A172 (cell line): ENCODE measurements at places on chromosomes 5 and 9. TPM values are rescaled to one million over a fixed set of nuclear protein-coding genes. Genes with fewer than 3 reads are reported as not detected.

Gene TEX48
- not detected in 2 replicates for total RNA-seq

Gene SCGB3A2
- not detected in 2 replicates for total RNA-seq

Gene ACSL6
- 0.07 and 0.24 TPM in 2 replicates for total RNA-seq

Gene ZNF883
- total RNA-seq: not detected in 2 replicates

Gene HAVCR2
- total RNA-seq: not detected in 2 replicates

Gene PRXL2C
- 37.4 and 38.4 TPM in 2 replicates for total RNA-seq

Gene PGM5
- not detected in 2 replicates for total RNA-seq

Gene C5orf63
- total RNA-seq: 1.4 and 1.6 TPM in 2 replicates

Gene ROR2
- total RNA-seq: 0.36 TPM in 1 of 2 replicates, not detected in the other

Gene ISOC1
- 32.0 and 40.8 TPM in 2 replicates for total RNA-seq

Gene ARSB
- total RNA-seq: 13.4 and 14.4 TPM in 2 replicates

Gene PCDHA9
- 0.07 TPM in 1 of 2 replicates, not detected in the other for total RNA-seq

Gene TCF7
- total RNA-seq: 3.8 and 4.8 TPM in 2 replicates

Gene HMMR
- 87.2 and 94.1 TPM in 2 replicates for total RNA-seq

Gene EDIL3
- 56.5 and 75.7 TPM in 2 replicates for total RNA-seq

Gene DAPK1
- total RNA-seq: 17.7 and 25.5 TPM in 2 replicates

Gene OR1Q1
- total RNA-seq: not detected in 2 replicates
